Germinal center (tissue), 1 donor: ENCODE measurements at places on chromosomes 12 and 14.

DNA sequence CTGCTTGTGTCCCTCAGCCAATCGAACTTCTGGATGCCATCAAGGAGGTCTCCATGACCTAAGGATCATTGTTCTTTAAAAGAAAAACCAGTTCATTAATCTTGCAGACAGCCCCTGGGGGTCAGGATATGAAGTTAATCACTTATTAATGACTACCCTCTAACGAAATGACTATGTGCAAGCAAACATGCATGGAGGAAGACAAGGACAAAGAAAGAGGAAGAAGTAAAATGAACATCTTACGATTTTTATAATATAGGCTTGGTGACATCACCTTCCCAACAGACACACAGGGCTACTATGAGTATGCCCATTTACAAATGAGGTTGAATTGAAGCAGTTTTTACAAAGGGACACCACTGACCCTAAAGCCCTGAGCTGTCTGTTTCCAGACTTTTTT lies 111.1 kb upstream of the AMIGO2 start:
- no peak for DNase-seq

DNA sequence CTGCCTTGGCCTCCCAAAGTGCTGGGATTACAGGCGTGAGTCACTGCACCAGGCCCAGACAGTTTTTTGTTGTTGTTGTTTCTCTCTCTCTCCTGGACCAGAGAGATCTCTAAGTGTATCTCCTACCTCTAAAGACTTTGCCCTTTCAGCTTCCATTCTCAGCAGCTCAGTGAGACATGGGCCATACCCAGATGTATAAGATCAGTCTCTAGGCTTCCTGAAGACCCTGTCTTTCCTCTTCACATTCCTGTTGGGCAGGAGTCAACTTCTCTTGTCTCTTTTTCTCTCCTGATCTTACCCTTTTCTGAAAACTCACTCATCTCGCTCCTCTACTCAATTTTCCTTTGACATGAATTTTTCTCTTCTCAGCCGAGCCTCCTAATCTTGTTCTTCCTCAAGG lies 42.0 kb downstream of the KCNK13 start:
- DNase-seq = no peak

DNA sequence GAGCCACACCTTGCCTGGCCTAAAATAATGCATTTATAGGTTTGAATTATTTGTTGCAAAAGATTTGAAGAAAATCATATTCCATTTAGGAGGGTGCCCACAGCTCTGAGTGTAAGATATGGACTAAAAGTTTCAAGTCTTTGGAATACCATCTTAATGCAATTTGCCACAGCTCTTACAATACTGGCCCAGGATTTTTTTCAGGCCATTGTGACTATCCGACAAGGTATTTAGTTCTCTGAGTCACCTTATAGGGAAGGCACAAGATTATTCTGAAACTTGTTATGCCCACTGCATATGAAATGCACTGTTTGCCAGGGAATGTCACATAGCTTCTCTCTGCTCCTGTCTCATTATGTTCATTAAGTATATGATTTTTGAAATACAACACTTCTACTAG lies 29.6 kb upstream of the SLC6A13 start:
- DNase-seq = no peak

DNA sequence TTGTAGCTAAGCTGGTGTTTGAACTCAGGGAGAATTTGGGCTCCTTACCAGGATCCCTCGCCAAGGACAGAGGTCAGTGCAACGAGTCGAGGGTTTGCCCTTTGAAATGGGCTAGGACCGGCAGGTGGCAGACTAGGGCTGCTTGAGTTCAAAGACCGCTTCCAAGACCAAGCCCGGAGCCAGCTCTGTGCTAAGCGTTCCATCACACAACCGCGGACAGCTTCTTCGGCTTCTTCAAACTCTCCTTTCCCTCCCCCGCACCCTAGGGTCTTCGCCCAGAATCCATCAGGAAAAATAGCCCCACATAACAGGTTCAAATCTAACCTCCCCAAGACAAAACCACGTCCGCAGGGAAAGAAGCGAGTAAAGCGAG lies 705 bp upstream of the FLVCR2 start:
- peak; percentile 84 for DNase-seq

GRCh38 chr14:90693413-90693812 lies 122.8 kb downstream of the TTC7B start:
- no peak for DNase-seq

- DNase-seq = no peak
These were observed 245.7 kb downstream of the CEP128 start for GRCh38 chr14:80695869-80696268.

DNA sequence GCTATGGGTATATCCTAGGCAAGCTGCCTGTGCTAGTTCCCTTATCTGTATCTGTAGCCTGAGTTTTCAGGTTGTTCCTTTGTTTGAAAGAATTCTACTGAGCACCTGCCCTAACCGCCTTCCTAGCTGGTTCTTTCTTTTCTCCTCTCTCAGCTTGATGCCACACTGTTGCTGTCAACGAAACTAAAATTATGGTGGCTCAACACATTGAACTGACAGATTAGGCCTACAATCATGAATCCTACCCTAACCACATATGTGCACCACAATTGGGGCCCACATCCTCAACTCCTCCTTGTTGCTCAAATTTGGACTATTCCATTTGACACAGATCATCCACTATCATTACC lies 36.2 kb upstream of the RESF1 start:
- no peak for DNase-seq

DNA sequence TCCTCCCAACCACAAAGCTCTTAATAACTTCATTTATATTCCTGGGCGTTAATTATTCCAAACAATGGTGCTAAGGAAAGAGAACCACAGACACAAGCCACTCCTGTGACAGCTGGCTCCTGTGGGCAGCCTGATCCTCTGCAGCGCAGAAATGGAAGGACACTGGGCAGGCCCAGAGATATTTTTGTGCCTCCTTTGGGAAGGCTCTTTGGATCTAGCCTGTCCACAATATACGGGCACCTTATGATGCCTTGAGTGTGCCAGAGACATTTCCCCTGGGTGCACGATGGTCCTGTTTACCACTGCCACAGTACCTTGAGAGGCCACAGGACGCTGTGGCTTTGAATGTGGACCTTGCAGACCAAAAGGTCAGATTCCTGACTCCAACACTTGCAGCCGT lies 2.1 kb downstream of the ASB2 start:
- DNase-seq = no peak

- DNase-seq = no peak
These were observed 14.3 kb upstream of the ATP23 start for GRCh38 chr12:57927086-57927485.

DNA sequence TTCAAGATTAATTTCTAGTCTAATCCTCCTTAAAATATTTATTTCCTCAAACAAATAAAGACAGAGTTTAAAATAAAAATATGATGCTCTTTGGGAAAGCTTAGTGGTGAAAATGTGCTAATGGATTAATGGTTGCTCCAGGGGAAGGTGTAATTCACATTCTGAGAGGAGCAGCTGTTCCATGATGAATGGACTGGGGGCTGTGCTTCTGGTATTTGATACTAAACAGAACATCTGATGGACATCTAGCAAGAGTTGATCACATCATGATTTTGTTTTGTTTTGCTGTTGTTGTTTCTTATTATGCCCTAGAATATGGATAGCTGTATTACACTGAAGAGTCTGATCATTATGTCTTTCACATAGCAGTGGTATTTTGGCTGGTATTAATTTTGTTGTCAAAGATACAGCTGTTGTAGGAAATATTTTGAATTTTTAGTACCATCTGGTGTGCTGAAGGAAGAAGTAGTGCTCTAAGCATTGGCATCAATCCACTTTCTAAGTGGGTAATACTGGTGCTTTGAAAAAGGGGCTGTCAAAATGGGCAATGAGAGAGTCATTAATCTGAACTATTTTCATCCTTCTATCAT lies 296.4 kb downstream of the ADAMTS20 start:
- DNase-seq = no peak

DNA sequence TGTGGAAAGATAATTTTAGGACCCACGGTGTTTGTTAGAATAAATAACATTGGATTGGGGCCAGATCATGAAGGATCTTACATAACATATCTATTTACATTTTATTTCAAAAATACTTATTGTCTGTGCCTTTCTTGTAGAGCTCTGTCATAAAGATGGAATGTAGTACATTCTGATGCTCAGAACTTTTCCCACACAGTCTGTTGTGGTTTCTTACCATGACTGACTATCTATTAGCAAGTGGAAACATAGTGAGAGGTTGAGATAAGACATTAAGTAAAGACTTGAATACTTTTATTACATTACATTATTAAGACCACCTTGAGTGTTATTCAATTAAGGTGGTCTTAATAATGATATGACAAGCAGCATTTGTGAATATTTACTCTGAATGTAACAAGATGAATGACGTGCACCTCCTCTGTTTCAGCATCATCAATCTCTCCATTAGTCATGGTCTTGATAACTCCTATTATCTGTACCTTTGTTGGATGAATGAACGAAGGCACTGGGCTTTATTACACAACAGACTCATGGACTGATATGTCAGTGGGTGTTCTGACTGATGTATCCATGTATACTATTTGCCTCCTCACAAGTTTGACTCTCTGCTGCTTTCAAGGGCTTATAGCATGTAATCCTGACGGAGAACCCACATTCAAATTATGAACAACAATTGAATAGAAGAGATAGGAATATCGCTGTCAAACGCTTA lies 883.0 kb upstream of the FLRT2 start:
- DNase-seq = no peak

DNA sequence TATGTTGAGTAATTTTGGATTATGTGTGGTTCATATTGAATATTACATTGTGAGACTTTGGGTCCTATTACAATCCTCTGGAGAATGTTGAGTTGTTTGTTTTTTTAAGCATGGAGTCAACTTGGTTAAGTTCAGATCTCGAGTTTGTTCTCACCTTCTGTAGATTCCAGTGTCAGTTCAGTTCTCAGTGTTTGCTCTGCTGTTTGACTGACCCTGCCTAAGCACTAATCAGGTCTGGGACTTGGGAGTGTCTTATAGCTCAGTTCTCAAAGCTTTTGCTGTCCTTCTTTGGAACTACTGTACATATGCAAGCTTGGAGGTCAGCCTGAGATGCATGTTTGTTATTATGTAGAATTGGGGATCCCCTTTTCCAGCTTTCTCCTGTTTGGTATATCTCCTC lies 63.1 kb downstream of the DIP2B start:
- DNase-seq = no peak

DNA sequence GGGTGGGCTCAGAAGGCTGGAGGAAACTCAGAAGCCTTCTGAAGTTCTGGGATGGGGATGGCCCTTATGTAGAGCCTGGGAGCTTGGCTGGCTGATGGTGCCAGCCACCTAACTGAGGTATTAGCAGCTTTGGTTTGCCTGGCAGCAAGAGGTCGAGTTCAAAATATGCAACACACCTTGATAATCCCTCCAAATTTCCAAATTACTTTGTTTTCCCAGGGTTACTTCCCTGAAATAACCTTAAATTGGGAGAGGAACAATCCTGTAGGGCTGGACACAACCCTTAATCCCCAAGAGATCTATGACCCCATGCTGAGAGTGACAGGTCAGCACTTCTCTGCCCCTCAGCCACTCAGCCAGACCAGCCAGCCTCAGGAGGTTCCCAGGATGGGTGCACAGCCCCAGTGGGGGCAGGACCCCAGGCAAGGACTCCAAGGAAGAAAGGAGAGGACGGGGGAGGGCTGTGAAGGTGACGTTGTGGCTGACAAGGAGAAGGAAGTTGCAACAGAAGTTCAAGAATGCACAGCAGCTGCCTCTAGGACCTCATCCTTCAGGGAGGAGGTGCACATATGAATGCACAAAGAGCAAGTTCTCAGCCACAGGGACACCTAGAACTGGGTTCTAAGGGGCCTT lies 18.6 kb upstream of the KRT77 start:
- DNase-seq = no peak

GRCh38 chr12:12714276-12715021 lies 2.7 kb upstream of the CDKN1B start:
- DNase-seq = peak; percentile 66

- no peak for DNase-seq
These were observed 194.2 kb upstream of the ABCD2 start for GRCh38 chr12:39813776-39814175.

DNA sequence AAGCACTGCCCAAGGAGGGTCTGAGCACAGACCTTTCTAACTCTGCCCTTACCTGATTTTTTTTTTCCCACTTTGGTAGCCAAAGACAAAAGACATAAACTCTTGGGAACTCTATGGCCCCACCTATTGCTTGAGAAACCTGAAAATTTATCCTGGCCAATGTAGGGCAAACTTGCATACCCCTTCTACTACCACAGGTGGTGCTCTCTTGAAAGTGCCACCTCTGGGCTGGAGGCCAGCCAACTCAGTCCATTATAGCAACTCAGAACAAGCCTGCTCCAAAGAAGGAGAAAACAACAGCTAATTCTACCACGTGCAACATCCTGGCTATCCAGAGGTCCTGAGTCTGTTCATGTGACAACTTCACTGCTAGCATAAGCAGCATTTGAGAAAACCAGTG lies 55.7 kb upstream of the ABCD2 start:
- DNase-seq = no peak

DNA sequence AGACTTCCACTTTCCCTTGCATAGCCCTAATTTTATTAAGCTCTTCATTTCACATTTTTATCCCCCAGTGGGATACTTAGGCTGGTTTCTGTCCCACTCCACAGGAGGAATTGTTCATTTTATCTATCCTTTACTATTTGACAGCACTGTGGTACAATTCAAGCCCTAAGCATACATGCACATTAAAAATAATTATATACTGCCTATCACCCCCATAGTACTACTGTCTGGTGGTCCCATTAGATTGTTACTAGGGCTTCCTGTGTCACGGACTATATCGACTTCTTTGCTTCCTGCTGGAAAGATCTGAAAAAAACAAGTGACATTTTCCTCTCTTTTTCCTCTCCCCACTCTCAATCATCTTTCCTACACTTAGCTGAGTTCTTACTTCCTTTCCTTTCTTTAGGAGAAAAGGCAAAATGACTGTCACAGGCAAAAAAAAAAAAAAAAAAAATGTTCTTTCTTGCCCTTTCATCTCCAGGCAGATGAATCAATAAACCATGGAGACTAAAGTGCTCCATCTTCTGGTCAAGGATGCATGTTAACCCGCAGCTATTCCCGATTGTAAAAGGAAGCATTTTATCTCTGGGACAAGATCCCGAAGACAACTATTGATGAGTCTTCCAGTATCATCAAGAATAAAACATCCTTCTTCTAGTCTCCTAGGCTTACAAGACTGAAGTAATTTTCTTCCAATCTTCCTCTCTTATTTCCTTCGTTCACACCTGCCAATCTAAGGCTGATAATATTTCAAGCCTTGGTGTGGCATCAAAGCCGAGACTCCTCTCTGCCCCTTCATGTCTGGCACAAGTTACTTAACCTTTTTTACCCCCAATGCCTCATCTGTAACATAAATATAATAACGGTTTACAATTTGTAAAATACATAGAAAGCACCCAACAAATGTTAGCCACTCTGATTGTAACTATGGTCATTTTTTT lies 94.4 kb upstream of the PLEKHG7 start:
- no peak for DNase-seq

- no peak for DNase-seq
These were observed 12.7 kb upstream of the EIF4B start for GRCh38 chr12:52993558-52993869.

GRCh38 chr12:80847575-80847974 lies 90.2 kb downstream of the LIN7A start:
- DNase-seq = no peak

- DNase-seq = no peak
These were observed 795 bp upstream of the ACOT2 start for GRCh38 chr14:73567951-73568885.

GRCh38 chr14:93953739-93954515 lies 22.4 kb downstream of the ASB2 start:
- DNase-seq = no peak
